ENCODE measurements at places on chromosomes 3 and 15. TPM values are rescaled to one million over a fixed set of nuclear protein-coding genes. Genes with fewer than 3 reads are reported as not detected.

CDHR4 gene
- 0.32 TPM for total RNA-seq

ZNF501 gene
- total RNA-seq = 1.7 TPM

DNA sequence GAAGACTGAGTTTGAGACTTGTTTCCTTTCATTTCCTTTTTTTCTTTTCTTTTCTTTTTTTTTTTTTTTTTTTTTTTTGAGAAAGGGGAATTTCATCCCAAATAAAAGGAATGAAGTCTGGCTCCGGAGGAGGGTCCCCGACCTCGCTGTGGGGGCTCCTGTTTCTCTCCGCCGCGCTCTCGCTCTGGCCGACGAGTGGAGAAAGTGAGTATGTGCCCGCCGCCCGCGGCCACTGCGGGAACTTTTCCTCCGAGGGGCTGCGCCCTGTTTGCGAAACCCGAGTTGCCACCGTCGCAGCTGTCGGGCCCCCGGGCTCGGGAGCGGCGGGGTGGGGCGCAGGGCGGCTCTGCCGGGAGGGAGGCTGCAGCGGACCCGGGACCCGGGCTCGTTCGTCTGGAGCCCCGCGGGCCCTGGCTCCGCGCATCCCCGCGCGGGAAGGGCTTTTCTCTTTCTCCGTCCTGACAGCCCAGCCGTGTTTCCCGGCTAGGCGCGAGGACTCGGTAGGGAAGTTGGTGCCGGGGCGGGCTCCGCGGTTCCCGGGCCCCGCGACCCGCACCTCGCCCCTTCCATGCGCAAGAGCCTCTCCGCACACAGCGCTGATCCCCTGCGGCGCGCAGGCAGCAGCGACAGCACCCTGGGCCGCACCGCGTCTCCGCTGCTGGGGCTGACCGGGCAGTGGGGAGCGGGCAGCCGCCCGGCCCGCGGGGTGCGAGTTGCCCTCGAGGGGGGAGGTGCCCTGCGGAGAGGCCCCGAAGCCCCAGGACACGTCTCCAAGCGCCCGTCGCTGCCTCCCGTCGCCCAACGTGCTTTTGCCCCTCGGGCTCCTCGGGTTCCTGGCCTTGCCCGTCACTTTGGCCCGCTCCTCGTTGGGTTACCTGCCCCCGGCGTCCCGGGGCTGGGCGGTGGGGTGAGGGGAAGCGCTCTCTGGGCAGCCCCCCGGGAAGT lies 1.4 kb downstream of the IGF1R start:
- peak; percentile 70 for DNase-seq

DNA sequence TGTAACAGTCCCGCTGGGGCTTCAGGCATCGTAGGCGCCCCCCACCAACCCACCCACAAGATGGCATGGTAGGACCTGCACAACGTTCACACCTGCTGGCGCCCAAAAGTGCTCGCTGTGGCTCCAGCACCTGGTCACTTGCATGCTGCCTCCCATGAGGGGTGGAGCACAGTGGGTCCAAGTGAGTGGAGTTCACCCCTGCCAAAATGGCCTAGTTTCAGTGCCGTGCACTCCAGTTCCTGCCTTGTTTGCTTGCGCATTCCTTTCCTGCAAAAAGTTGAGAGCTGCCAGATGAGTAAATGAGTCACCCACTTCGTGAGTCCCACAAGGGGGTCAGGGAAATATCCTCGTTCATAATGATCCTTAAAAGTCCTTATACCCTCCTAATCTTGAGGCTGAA lies 788.7 kb upstream of the DPPA4 start:
- DNase-seq = no peak

All from activated CD4-positive, alpha-beta T cell treated with anti-CD3 and anti-CD28 coated beads for 36 hours (primary cell).